ENCODE measurements at places on chromosomes 4 and X.

DNA sequence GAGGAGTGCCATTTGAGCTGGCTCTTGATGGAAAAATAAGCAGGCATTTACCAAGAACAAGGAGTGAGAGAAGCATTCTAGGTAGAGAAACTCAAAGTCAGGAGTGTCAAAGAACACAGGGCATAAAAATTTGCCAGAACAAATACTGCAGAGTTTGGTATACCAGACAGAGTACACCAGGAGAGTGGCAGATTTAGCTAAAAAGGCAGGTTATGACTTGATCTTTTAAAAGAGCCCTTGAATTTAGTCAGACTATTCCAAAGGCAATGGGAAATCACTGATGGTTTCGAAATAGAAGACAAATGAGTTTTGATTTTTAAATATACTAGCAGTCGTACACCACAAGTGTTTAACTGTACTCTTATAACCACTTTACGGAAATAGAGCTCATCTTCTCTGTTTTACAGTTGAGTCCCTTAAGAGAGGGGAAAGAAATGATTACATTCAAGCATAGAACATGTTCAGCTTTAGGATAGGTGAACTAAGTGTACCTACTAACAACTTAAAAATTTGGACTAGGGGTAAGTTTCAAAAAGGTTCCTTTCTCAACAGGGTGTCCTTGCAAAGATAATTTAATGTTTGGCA lies 10.2 kb downstream of the UBE2D3 start:
- DNase-seq, result no peak

GRCh38 chr4:41282366-41282765 lies 25.6 kb downstream of the UCHL1 start:
- DNase-seq, result no peak

DNA sequence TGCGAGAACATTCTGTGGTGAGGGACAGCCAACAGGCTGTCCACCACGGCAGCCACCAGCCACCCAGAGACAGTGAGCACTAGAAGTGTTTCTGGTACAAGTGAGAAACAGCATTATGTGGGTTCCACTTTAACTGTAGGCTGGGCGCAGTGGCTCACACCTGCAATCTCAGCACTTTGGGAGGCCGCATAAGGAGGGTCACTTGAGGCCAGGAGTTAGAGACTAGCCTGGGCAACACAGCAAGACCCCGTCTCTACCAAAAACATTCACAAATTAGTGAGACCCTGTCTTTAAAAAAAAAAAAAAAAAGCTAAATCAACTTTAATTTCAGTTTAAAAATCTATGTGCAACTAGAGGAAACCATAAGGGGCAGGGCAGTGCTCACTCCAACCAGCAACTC lies 20.6 kb downstream of the FAM53A start:
- DNase-seq, result no peak

- DNase-seq, result no peak
Observed at GRCh38 chr4:5043579-5043978, 7.7 kb upstream of the STK32B start.

GRCh38 chr4:73750730-73751129 lies 10.4 kb downstream of the CXCL8 start:
- no peak for DNase-seq

GRCh38 chr4:156195914-156196313 lies 242.2 kb upstream of the CTSO start:
- no peak for DNase-seq

DNA sequence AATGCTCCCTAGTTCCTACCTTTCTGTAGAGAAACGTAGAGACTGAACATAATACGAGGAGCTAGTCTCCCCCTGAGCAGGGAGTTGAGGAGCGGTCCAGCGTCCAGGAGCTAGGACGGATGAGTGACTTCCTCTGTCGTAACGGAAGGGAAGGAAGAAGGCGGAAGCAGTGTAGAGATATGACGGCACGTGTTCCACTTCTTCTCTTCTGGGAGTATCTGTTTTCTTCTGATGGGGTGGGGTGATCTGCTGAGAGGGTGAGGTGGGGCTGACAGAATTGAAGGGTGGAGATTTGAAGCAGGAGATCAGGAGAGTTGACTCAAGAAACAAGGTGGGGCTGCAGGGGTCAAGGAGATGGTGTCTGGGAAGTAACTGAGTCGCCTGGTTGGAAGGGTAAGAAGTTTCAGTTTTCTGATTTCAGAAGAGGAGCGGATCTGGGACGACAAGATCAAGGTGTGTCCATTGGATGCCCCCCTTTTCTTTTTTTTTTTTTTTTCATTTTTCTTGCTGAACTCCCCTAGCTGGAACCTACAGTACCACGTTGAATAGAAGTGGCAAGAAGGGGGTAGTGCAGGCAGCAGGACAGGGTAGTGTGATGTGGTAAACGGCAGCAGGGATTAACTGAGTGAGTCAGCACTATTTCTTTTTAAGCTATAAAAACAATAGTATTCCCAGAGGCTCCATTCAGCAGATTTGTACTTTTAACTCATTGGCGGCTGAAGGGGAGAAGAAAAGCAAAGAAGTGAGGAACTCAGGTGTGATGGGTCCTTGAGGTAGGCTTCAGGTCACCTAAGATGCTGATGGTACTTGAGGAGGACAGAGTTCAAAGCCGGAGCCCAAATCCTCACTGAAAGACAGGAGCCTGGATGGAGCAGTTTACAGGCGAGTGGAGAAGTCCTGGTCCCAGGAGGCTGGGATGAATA lies 50.8 kb upstream of the SETD7 start:
- no peak for DNase-seq

- no peak for DNase-seq
Observed at GRCh38 chrX:115940348-115940747, 230.2 kb upstream of the AGTR2 start.

GRCh38 chr4:174926958-174927357 lies 8.8 kb downstream of the ADAM29 start:
- no peak for DNase-seq

GRCh38 chr4:124943938-124944337 lies 231.4 kb upstream of the ANKRD50 start:
- no peak for DNase-seq

DNA sequence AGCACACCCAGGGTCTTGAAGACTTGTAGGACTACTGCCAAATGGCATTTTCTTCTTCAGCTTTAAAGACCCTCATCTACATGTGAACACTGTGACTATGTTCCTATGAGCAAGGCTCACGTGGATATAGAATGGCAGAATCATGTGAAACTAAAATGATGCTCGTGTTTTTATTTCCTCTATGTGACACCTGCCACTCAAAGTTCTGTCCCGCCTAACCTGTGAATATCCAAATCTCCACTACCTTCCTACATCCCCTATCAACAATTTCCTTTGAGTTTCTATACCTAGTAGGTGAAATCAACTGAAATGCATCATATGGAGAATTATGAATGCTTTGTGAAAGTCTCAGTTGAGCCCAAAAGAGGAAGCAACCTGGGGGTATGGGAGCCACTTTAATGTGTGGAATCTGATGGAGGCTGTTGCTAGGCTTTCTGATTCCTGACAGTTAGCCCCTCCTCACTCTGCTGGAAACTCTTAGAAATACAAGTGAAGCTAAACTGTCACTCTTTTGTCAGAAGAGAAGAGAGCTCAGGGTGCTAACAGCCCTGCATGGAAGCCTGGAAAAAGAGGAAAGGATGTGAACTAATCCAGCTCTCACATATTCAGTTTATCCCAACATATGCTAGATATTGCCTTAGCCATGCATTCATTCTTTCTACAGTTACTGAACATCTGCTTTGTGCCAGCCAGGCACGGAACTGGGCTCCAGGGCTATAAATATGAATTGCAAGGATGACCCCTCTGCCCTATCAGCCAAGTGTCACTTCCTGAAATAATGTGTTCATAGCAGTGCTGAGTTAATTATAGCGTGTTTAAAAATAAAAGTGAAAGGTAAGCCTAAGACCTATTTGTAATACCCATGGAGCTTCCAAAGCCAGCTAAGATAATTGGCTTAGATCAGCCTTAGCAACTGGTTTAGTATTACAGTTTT lies 11.0 kb downstream of the LHFPL1 start:
- no peak for DNase-seq

- no peak for DNase-seq
Observed at GRCh38 chrX:2628751-2629315, 62.3 kb upstream of the CD99 start.

DNA sequence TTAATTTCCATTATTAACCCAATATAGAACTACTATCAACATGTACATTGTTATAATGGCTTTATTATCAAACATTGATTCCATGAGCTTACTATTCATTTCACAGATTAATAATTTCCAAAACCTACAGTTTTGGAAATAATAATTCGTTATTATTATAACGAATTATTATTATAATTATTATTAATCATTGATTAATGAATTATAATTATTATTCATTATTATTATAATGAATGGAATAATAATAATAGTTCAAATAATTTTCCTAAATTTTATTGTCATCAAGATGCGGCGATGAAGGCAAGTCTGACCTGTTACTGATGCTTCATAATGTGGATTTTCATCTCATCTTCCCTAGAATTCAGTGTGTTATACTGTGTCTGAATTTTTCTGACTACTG lies 22.0 kb downstream of the CTSO start:
- DNase-seq, result no peak

- no peak for DNase-seq
Observed at GRCh38 chr4:1871471-1872021, 353 bp downstream of the NSD2 start.

DNA sequence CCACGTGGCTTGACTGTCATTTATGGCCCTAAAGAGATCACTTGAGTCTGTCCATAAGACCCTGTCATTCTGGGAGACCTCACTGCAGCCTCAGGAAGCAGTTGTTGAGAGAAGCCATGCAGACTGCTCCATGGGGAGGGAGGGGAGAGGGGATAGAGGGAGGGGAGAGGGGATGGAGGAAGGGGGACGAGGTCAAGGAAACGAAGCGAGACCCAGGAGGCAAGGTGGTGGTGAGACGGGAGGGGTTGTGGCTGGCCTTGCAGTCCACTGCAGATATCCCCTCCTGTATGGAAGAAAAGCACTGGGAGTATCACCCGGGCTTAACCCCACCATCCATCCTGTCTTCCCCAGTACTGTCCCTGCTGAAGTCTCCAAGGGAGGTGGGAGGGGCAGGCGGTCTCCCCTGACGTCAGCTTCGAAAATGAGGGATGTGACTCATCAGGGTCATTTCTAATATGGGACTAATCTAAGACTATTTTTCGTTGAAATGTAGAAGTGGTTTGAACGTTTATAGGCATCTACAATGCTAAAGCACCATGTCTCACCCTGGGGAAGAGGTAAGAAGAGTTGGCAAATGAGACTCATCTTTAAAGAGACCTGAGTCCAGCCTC lies 5.6 kb downstream of the TMEM255A start:
- DNase-seq, result no peak

DNA sequence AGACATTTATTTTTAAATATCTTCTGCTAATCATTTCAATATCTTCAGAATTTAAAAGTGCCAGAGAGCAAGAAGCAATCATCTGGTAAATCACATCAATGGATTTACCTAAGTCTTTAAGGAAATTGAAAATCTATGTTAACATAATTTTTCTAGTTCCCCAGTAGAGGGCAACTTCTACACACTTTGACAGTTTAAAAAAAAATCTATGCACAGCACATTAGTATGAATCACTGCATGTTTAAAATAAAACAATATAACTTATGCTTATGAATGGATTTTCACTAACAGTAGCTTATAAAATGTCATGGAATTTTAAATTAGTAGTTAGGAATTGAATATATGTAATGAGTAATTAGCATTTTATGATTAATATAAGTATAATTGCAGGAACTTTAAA lies 126.5 kb downstream of the REELD1 start:
- DNase-seq, result no peak

DNA sequence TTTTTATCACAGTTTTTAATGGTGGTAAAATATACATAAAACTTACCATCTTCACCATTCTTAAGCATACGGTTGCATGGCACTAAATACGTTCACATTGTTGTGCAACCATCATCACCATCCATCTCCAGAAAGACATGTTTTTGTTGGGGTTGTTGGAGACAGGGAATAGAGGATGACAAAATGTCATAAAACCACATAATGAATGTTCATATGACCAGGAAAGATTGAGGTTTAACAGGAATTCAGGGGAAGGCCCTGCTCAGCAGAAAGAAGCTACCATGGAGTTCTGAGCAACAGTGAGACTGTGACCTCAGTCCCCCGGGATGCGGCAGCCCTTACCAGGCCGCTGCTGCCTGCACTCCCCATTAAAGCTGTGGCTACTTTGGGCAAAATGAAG lies 63.9 kb upstream of the TRIM2 start:
- DNase-seq, result no peak

DNA sequence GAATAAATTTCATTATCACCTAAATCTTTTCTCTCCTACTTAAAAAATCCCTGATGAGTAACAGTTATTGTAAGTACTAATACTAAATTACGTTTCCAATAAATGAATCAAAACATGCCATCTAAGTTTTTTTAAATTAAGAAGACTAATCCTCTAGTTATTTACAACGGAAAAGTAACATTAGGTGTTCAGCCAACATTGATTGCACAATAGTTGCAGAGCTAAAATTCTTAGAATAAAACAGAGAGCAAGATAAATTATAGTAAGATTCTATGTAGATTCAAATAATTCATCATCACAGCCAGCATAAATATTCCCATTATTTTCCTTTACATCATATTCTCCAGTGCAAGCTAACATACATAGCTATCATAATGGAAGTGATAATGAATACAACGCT lies 139.2 kb downstream of the HDX start:
- no peak for DNase-seq

- DNase-seq, result no peak
Observed at GRCh38 chrX:44735498-44735897, 108.3 kb upstream of the DUSP21 start.

DNA sequence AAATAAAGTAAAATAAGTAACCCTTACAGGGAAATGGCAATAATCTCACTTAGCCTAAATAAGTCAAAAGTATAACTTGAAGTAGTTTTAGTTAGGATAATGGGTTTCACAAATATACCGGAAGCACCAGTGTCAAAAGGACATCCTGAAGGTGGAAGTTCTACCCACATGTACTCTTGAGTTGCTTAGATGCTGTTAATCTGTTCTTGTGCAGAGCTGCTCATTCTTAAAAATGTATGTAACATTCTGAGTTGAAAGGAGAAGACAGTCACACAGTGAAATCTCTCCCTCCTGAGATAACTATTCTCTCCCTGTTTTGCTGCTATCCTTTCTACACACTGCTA lies 11.2 kb upstream of the CCNG2 start:
- DNase-seq, result no peak

DNA sequence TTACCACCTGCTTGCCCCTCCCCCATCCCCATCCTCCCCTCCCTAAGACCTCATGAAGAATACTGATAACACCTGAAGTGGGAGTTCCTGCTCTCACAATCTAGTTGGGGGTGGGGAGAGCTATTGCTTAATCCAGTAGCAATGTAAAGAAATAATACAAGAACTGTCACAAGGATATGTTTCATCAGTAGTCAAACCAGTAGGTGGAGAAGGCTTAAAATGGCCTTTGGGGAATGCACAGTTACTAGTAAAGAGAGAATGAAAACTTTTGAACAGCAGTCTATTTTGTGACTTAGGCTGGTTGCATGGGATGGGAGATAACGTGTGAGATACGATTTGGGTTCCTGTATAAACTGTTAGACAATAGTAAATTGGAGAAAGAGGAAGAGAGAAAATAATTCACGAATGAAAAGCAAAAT lies 6.0 kb downstream of the GALNT7 start:
- DNase-seq, result no peak

DNA sequence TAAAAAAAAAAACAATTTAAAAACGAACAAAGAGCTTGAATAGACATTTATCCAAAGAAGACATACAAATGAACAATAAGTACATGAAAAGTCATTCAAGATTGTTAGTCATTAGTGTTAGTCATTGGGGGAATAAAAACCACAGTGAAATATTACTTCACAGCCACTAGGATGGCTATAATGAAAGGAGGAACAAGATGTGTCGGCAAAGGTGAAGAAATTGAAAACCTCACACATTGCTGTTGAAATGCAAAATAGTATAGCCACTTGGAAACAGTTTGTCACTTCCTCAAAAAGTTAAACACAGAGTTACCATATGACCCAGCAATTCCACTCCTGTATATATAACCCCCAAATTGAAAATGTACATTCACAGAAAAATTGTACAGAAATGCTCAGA lies 45.2 kb upstream of the SLC39A8 start:
- no peak for DNase-seq

Data from activated CD4-positive, CD25-positive, alpha-beta regulatory T cell treated with anti-CD3 and anti-CD28 coated beads, Interleukin-2, amount 50 U/mL, for 16 hours (primary cell).